NCI-H1048 (cell line): ENCODE measurements at places on chromosomes 2 and 18.

DNA sequence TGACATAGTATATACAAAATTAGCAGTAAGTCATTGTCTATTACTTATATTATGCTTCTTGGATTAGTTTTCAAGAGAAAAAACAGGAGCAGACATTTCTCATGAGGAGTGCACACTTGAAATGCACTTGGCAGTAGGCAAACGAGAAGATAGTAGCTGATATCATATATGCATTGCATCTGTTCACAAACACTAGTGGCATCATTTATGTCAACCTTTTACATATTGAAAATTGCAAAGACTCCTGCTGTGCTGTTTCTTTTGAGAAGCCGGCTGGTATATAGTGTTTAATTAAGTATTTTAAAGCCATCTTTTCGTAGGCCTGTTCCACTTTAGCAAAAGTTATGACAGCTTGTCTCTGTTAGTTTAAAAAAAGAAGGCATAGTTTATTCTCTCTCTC is 58.4 kb upstream of the SLC8A1 start:
- no peak for DNase-seq

GRCh38 chr2:170258382-170258781 is 80.4 kb downstream of the MYO3B start:
- no peak for DNase-seq

DNA sequence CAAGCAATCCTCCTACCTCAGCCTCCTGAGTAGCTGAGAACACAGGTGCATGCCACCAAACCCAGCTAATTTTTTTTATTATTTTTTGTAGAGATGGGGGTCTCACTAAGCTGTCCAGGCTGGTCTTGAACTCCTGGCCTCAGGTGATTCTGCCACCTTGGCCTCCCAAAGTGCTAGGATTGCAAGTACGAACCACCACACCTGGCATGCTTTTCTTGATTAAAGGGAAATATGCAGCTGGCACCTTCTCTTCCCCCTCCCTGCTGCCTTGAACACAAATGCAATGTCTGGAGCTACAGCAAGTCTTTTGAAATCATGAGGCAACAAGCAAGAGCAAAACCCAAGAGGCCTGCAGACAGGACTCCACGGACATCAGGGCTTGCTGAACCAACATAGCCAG is 26.8 kb upstream of the BIN1 start:
- DNase-seq = no peak

DNA sequence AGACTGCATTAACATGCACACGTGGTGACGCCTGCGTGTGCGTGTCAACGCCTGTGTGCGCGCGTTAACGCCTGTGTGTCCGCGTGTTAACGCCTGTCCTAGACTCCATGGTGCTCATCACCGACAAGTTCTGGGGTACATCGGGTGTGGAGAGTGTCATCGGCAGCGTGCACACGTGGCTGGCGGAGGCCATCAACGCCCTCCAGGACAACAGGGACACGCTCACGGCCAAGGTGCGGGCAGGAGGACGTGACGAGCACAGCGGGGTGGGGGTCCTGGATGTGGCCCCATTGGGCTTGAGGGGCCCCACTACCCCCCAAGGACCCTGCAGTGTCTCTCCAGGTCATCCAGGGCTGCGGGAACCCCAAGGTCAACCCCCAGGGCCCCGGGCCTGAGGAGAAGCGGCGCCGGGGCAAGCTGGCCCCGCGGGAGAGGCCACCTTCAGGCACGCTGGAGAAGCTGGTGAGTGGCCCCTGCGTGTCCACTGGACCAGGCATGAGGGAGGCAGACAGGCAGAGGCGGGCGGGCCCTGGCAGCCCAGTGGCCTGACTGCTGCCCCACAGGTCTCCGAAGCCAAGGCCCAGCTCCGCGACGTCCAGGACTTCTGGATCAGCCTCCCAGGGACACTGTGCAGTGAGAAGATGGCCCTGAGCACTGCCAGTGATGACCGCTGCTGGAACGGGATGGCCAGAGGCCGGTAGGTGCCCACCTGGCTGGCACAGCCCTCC is 29.2 kb downstream of the GPC1 start:
- DNase-seq = no peak

GRCh38 chr2:218876562-218877219 is 4.0 kb upstream of the WNT10A start:
- no peak for DNase-seq

DNA sequence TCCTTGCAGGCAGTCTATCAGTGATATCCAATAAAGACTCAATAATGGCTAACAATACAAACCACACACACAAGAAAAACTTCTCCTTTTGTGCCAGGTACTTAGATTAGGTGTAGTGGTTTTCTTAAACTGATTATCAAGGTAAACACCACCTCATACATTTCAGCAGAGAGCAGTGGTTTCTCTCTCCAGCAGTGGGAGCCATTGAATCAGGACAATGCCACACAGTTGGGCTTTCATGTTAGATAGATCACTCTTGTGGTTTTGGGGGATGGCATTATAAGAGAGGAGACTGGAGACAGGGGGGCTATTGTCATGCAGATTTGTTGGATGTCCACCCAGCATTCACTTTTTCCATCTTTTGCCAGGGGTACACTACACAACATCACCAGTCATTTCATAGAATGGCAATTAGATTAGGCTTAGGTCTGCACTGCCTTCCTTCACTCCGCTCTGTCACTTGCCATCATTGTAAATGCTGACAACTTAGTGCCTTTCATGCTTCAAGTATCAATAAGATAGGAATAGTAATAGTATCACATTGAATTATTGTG is 13.6 kb upstream of the IRS1 start:
- DNase-seq = no peak
